ENCODE measurements at places on chromosomes 3 and 15.

DNA sequence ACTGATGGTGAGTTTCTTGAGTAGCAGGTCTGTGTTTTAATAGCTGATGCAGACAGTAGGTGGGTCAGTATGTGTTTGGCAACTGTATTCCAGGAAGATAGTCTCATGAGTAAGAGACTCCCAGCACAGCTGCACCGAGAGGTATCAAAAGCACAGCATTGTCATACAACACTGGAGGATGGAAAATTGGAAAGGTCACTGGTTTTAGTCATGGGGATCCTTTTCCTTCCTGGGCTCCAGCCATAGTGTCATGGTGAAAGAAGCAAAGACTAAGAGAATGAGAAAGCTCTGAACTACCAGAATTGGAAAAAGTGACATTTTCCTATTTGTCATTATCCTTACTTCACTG is 61.5 kb downstream of the P3H2 start:
- DNase-seq, result no peak

- DNase-seq, result no peak
Observed at GRCh38 chr3:67349551-67350174, 304.7 kb downstream of the SUCLG2 start.

DNA sequence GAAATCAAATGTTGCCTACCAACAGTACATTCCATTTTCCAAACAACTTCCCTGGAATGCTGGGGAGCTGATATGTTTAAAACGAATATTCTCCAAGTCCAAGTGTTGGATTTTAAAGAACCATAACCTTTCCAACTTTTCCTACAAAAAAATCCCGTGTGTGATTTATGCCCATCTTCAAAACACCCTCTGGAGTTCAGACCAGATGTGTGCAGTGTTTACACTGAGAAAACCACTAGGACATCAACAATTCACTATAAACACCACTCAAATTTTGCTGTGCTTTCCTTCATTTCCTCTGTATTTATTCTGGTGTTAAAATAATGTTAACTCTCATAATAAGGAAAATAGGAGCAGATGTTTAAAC is 2.4 kb downstream of the VGLL4 start:
- no peak for DNase-seq

- DNase-seq, result no peak
Observed at GRCh38 chr3:48016301-48016973, at the start of gene MAP4. Gene MAP4 (minus strand): TSS chr3:48016416. CDS start chr3:47998860, 17,556 bp downstream.

GRCh38 chr3:128489674-128489926 is 3.4 kb downstream of the GATA2 start:
- DNase-seq, result no peak

DNA sequence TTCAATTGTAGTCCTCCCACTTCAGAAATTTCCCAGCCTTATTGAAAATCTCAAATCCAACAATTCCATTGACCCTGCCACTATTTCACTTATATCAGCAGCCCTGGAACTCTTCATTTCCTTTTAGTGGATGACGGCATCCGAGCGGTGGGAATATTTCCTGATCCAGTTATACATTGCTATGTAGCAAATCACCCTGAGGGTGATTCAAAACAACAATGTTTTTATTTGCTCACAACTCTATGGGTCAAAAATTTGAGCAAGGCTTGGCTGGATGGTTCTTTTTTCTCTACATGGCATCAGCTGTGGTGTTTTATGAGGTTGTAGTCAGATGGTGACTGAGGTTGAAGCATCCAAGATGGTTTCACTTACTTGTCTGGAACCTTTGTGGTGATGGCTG is 70.5 kb downstream of the CHST2 start:
- no peak for DNase-seq

GRCh38 chr3:58052373-58053273 is 44.4 kb downstream of the FLNB start:
- peak; percentile 40 for DNase-seq

All from CD4-positive, alpha-beta T cell treated with Interleukin-15 for 1 hour (primary cell).